Anterior cingulate cortex (tissue), 58 donors: ENCODE measurements at places on chromosomes 4 and X.

- no peak for DNase-seq
Observed at GRCh38 chr4:83657336-83657735, 121.4 kb downstream of the GPAT3 start.

DNA sequence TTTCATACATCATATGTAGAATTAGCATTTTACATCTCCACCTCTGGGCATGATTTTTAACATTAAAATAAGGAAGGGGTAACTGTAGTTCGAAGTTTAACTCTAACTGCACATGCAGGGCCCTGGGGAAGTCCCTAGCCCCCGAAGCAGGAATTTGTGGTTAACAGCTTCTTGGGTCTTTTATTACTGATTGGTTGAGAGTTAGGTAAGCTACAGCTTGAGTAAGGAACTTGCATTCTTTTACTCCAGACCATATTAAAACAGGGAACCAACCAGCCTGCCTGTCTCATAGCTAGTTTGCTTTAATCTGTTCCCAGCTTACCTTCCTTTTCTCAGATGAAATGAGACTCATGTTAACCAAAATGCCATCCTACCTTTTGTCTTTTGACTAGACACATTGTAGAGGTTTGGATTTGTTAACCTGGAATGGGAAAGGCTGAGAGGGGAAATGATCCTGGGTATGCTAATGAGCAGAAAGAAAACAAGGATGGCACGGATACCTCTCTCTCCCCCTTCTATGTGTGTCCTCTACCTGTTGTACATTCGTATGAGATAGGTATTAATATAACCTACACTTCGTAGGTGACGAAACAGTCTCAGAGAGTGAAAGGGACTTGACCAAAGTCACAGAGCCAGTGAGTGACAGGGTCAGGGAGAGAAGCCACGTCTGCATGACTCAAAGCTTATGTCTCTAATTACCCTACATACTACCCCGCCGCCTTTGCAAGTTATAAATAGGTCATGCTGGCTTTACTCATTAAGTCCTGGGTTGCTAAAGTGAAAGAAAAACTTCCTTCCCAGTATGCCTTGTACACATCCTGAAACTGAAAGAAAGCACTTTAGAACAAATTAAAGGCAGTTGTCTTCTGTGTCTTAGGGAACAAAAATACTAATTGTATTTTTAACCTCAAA is 119.5 kb upstream of the AFF2 start:
- DNase-seq = no peak

DNA sequence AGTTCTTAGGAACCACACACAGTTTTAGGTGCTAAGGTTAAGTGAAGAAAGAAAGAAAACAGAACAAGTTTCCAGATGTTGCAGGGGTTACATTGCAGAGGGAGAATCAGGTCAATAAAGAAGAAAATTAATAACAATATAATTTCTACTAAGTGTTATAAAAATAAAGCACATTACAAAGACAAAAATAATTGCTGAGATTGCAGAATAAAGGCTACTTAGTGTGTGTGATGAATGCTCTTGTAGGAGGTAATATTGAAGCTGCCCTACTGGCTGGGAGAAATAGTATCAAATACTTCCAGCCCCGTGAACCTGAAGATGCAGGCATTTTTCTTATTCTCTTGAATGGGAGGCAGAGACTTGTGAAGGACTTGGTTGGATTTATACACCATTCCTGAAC is 33.2 kb upstream of the FAM9A start:
- DNase-seq = no peak

- no peak for DNase-seq
Observed at GRCh38 chrX:83108278-83108677, 399.8 kb upstream of the POU3F4 start.

- DNase-seq = no peak
Observed at GRCh38 chr4:155900381-155900780, 3.1 kb upstream of the TDO2 start.

GRCh38 chrX:123425904-123426303 is 241.8 kb downstream of the GRIA3 start:
- DNase-seq = peak; percentile 1

DNA sequence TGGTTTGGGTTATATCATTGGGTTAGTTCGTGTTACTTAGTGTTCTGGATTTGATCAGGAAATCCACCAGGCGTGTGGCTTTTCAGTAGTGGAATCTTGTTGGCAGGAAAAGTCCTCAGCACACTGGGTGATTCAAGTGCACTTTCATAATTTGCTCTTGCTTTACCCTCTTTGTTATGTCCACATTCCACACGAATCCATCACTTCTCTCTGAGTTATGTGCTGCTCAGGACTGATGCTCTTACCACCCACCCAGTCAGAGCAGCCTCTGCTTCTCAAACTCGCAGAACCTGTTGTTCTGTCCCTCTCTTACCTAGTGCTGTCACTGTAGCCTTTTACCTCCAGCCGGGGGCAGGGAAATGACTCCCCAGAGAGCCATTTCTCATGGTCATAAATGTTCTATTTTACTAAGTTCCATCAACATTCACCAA is 37.2 kb upstream of the SCRG1 start:
- no peak for DNase-seq

DNA sequence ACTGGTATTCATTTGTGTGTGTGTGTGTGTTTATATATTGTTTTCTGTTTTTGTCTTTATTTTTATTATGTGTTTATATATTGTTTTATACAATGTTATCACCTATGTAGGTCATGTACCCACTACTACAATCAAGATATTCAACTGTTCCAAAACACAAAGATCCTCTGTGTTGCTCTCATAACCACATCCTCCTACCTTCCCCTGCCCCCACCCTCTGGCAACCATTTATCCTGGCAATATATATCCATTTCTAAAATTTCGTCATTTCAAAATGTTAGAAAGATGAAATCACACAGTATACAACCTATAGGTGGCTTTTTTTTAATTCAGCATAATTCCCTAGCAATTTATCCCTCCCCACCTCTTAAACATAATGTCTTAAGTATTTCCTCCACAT is 18.8 kb upstream of the RPL34 start:
- no peak for DNase-seq

GRCh38 chrX:126967225-126967624 is 147.7 kb downstream of the PRR32 start:
- no peak for DNase-seq

DNA sequence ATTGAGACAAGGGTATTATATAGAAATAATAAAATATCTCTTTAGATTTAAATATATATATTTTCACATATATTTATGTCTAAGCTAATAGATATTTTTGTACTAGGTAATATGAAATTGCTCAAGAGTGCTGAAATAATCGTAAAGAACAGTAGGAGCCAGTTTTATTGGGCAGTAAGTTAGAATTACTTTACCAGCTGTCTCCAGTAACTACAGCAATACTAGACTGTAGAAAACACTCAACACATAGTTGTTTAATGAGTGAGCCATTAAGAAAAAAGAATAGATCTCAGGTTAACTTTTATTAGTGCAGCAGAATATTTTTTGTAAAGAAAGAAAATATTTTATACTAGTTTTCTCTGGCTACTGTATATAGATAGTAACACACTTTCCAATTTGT is 715.2 kb downstream of the TRIML1 start:
- no peak for DNase-seq

- no peak for DNase-seq
Observed at GRCh38 chr4:86223472-86223871, 136.4 kb downstream of the MAPK10 start.

DNA sequence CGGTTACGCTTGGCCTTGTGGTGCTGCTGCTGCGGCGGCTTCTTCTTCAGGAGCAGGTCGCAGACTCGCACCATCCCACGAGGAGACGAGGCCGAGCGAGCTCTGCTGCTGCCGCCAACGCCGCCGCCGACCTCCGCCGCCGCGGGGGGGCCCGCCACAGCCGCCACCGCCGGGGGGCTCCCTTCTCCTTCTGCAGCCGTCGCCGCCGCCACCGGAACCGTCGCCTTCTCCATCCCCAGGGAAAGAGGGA is 237 bp downstream of the ANKRD17 start:
- DNase-seq = peak; percentile 86

DNA sequence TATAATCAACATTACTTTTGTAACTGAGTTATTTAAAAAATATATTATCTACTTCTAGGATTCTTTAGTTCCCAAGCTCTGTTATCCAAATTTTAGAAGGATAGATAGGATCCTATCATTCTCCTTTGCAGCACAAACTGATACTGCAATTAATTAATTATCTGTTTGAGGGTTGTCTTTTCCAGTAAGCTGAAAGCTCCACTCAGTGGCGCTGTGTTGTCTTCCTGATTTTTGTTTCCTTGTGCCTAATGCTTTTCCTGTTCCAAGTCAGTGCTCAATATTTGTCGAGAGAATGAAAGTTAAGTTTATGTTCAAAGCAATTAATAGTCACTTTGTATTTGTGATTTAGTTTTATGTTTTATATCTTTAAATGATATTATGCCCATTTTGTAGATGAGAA is 107.4 kb upstream of the ANK2 start:
- no peak for DNase-seq

DNA sequence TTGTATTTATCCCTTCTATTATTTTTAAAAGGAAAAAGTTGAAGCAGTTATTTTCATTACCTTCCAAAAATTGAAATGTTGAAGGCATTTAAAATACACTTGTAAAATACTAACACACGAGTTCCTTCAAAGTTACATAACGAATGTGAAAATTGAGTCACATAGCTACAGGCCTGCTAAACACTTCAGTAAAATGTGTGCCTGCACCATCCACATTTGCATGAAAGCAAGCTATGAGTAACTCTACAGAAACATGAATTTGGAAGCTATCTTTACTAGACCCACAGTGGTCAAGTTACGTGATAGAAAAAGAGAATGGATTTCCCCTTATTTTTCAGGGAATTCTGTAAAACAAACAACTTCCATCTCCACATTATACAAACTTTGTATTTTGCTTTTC is 1148.8 kb upstream of the PCDH7 start:
- no peak for DNase-seq

DNA sequence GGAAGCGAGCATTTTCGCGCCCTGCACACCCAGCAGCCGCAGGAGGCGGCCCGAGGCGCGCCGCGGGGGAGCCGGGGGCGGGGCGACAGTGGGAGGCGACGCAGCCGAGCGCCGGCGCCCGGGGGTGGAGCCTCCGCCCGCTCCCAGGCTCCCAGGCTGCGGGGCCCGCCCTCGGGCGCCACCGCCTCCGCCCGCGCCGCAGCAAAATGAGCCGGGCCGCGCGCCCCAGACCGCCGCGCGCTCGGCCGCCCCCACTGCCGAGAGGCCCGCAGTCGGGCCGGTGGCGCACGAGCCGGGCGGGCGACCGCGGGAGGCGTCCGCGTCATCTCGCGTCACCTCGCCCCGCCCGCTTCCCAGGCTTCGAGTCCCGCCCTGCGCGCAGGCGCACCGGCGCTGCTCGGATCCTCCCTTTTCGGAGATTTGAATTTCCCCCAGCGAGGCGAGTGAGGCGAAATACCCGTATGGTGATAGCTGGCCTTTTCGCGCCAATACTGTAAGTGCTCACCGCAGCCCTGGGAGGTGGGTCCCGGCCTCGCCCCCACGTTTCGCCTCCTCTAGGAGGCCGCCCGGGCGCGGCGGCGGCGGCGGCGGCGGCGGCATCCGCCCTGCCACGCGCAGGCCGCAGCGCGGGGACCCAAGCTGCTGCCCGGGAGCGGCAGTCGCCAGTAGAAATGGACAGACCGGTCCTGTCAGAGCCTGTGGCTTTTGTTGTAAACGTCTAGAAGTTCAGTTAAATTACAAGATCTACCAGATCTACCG is at the start of gene TMEM187:
TMEM187 (plus strand) TSS at position 387 of the 759 bp plus-strand sequence. CDS start 9,309 bp downstream, outside the sequence.
- DNase-seq = peak; percentile 80

DNA sequence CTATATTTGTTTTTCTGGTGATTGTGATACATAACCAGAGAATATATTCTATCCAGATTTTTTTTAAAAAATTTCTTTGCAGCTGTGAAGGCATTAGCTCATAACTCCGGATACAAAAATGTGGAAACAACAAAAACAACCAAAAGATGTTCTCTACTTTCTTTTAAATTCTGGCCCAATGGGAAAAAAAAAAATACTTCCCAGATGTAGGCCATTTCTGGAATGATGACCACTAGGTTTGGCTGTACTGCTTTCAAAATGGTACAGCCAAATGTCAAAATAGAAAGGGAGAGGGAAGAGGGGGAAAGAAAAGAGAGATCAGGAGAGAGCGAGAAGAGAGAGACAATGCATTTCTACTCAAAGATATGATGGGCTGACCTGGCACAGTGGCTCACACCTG is 14.6 kb downstream of the ANOS1 start:
- DNase-seq = no peak

GRCh38 chr4:126183206-126183605 is 868.5 kb downstream of the FAT4 start:
- DNase-seq = no peak

GRCh38 chr4:149518471-149518870 is 297.2 kb downstream of the IQCM start:
- no peak for DNase-seq

DNA sequence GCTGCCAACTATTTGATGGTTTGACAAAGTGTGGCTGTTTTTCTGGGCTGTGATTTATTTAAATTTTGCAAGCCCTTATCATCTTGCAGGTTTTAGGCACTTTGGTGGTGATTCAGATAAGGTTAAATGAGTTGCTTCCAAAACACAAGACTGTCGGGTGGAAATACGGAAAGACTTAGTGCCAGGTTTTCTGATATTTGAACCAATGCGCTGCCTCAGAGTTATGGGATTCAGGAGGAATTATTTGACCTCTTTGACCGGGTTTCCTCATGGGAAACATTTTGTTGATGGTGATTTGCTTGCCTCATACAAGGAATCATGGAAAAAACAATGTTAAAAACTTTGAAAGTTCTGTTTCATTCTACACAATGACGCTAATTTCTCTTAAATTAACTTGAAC is 136.1 kb upstream of the MAP9 start:
- no peak for DNase-seq

DNA sequence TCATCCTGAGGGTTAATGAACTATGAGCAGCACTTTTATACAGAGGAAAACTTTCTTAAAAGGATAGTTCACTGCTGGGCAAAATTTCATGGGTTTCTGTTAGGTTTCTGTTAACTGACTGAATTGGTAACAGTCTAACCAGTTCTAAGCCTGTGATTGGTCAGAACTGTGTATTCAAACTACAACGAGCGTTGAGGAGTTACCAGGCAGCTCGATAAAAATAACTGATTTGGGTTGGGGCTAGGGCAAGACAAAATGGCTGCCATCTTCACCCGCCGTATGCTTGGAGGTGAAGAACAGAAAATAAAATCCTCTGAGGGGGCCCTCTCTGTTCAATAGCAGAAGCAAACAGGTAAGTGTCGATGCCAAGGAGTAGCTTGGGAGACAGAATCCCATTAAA is 22.0 kb downstream of the FAM133A start:
- DNase-seq = no peak

DNA sequence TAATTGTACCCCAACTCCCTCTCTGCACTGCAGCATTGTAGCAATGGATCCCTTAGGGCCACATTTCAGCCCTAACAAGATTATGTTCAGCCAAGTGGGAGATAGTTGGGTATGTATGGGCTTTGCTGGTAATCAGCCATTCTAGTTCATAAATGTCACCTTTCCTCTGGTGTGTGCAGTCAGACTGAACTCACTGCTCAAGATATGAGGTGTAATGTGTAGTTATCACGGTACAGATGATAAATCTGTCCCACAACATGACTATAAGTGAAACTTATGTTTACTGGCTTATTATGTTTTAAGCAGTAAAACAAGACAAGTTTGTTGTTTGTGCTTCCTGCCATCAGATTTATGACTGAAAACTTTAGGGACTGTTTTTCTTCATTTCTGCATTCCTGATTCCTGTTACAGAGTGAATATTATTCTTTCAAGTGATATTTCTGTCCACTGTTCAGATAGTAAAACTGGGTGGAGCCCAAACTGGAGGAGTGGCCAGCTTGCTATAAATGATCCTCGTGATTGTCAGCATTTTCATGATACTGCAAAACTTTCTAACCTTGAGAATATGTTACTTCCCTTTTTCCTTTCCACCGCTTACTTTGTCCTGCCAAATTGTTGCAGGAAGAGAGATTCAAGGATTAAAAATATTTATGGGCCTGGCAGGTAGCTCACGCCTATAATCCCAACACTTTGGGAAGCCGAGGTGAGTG is 44.9 kb downstream of the ANAPC4 start:
- no peak for DNase-seq
